ENCODE measurements at places on chromosomes 4 and X.

DNA sequence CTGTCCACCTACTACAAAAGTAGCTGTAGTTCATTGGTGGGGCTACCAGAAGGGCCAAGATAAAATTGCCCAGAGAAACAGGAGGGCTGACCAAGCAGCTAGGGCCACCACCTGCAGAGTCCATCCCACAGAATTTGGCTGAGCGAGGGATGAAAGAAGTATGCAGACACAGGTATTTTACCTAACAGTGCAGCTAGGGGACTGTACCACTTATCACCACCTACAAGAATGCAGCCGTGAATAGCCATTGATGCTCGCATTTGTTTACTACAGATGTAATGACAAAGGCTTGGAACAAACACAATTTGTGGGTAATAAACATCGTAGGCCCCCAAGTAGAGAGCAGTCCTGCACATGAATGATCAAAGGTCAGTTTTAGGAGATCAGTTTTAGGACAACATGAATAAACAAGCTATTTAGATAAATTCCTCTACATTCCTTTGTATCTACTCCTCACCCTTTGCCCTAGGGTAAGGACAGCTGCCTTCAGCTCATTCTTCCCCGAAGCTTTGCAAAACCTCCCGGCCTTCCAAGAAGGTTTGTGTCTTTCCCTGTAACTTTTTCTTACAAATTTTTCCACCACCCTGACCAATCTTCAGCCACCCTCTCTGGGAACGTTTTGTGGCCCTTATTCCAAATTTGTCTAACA lies 49.5 kb downstream of the ZNF718 start:
- DNase-seq = no peak

DNA sequence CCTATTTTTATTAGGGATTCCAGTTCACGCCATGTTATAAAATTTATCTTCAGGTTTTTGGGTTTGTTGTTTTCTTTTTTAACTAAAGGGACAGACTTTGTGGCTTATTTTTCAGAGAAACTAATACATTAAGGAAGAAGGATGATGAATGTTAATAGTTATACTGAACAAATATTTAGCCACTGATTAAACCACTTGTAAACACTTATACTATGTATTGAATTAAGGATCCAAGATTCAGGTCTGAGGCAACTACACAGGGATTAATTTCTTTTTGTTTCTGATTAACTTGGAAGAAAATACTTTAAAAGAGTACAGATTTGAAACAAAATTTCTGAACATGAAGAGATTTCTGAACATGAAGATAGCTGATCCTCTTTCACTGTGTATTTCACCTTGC lies 82.8 kb upstream of the NAP1L5 start:
- DNase-seq = no peak

DNA sequence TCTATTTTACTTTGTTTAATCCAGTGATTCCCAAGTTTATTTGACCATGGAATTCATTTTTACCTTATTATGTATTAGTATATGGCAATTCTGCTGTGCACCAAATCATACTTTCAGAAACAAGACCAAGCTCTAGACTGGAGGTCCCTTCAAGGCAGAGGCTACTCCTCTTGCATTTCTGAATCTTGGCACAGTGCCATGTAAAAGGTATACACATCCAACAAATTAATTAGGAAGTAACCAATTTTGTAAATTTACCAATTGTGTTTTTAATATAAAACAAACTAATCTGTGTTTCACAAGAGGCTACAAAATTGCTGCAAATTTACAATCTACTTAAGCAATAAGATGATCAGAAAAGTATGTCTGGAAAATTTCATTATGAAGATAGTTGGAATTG lies 712.2 kb upstream of the HS3ST1 start:
- DNase-seq = no peak

GRCh38 chrX:19677121-19677520 lies 161.8 kb upstream of the MAP3K15 start:
- no peak for DNase-seq

Measured in activated B cell treated with CpG ODN at 0.5 μM for 24 hours (primary cell).